ENCODE measurements at places on chromosomes 11 and 22. TPM values are rescaled to one million over a fixed set of nuclear protein-coding genes. Genes with fewer than 3 reads are reported as not detected.

GRCh38 chr11:16989554-16989953 lies 24.7 kb downstream of the PLEKHA7 start:
- no peaks in the 10 kb centered on the region for H3K36me3 ChIP-seq
- no peak overlapping the region for H3K4me3 ChIP-seq
- no peaks in the 10 kb centered on the region for H3K27me3 ChIP-seq

DNA sequence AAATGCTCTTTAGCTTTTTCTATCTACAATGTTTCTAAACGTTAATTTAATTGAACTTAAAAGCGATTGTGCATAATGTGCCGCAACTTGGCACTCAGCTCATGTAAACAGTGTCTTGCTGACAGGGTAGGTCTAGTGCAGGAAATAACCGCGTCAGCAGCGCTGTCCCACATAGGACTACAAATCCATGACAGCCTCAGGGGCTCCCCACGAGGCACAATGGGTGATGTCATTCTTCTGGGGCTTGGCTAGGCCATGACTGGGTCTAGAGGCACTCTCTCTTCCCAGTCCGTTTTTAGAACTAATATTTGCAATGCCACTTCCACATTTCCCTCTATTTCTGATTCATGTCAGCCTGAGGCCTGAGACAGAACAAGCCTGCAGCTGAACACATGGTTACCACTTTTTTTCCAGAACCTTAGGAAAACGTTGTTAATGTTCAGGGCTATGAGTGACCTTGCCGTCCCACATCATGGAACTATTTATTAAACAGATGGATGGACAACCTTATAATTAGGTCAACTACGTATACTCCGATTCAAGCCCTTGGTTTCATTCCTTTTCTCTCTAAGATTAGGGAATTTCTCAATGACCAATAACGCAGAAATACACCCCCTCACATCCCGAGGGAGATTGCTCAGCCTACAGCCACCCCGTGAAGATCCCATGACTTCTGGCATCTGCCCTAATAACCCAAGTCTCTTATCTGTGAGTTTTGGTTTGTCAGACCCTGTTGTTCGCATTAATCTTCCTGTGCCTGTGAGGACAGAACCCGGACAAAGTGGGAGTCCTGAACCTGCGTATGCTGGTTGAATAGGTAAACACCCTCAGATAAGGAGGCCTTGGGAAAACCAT lies 19.4 kb upstream of the SNX32 start:
- no peaks in the 10 kb centered on the region for H3K27me3 ChIP-seq
- peak overlapping the region; percentile 58 for H3K27ac ChIP-seq
- H3K36me3 ChIP-seq: peaks cover 1% of the 10 kb centered on the region
- no peak overlapping the region for H3K4me3 ChIP-seq

DNA sequence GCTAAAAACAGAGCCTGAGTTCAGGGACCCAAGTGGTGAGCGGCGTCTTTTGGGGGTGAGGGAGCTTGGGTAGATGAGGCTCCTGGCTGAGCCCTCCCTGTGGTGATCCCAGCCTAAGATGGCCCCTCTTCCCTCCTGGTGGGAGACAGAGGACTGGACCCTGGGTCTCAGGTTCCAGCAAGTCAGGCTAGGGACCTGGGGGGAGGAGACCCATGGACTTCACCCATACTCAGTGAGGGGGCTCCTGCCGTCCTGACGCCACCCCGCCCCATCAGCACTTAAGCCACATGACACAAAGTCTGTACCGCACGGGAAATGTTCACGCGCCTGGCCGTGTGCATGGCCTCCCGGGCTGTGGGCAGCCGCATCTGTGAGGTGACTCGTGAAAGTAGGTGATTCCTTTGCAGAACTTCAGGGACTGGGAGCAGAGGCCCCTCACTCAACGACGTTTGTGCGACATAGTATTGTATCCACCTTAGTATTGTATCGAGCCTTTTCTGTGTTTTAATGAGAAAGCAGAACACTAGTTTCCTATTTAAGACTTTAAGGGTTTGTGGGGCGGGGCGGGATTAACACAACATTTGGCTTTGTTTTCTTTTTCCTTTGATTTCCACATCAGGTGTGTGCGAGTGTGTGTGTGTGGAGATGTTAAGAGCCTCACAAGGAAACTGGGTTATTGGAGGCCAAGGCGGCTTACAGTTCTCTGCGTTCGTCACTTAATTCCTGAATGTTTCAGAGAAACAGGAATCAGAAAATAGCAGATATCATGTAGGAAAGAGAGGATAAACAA lies 18.4 kb upstream of the TMEM191C start:
- no peaks in the 10 kb centered on the region for H3K27me3 ChIP-seq
- no peak for DNase-seq
- no peaks in the 10 kb centered on the region for H3K4me1 ChIP-seq
- H3K4me3 ChIP-seq: no peak overlapping the region
- peaks cover 2% of the 10 kb centered on the region for H3K36me3 ChIP-seq

GRCh38 chr11:6746086-6746618 lies 25.6 kb downstream of the OR2AG2 start:
- peaks cover 29% of the 10 kb centered on the region for H3K4me1 ChIP-seq
- no peak overlapping the region for H3K27ac ChIP-seq
- H3K36me3 ChIP-seq: peaks cover 7% of the 10 kb centered on the region

GRCh38 chr22:23106906-23107367 lies 34.9 kb downstream of the RSPH14 start:
- no peak overlapping the region for H3K4me3 ChIP-seq
- DNase-seq: no peak
- no peaks in the 10 kb centered on the region for H3K4me1 ChIP-seq
- H3K36me3 ChIP-seq: no peaks in the 10 kb centered on the region

DNA sequence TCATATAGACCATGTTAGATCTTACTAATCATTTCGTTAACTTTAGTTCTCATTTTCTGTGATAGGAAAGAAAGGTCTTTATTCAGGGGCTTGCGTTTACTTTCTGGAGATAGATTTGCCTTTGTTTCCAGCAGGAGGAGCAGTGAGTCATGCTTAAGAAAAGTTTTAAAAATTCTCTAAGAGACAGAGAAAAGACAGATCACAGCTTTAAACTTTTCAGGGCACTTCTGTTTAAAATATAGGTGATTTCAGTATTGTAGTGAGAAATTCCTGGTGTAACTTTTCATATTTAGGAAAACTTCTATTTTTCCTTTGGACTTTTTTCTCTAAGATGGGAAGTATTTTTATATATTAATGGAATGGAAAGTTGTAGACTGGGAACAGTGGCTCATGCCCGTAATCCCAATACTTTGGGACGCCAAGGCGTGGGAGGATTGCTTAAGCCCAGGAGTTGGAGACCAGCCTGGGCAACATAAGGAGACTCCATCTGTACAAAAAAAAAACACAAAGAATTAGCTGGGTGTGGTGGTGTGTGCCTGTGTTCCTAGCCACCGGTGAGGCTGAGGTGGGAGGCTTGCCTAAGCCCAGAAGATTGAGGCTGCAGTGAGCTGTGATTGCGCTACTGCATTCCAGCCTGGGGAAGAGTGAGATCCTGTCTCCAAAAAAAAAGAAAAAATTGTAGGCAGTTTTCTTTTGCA lies 60.3 kb downstream of the ATXN10 start:
- H3K4me3 ChIP-seq: no peak overlapping the region
- H3K27me3 ChIP-seq: no peaks in the 10 kb centered on the region
- H3K27ac ChIP-seq: no peak overlapping the region
- no peak for DNase-seq
- peaks cover 9% of the 10 kb centered on the region for H3K36me3 ChIP-seq

DNA sequence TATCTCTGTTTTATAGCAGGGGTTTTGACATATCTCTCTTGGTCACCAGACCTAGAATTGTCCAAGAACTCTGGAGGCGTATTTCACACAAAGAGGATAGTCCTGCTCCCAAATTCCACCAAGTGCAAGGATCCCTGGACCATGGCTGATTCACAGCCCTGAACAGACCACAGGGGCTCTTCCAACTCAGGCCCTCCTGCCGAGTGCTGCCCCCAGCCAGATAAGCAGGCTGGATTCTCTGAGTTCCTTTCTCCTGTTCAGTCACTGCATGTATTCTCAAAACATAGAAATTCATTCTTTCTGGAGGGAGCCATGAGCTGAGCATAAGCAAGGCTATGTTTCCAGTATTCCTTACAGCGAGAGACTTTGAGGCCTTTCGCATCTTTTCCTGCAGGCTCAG lies 13.4 kb upstream of the PLEKHB1 start:
- peaks cover 6% of the 10 kb centered on the region for H3K4me1 ChIP-seq
- no peak for DNase-seq
- no peaks in the 10 kb centered on the region for H3K27me3 ChIP-seq
- H3K4me3 ChIP-seq: no peak overlapping the region

DNA sequence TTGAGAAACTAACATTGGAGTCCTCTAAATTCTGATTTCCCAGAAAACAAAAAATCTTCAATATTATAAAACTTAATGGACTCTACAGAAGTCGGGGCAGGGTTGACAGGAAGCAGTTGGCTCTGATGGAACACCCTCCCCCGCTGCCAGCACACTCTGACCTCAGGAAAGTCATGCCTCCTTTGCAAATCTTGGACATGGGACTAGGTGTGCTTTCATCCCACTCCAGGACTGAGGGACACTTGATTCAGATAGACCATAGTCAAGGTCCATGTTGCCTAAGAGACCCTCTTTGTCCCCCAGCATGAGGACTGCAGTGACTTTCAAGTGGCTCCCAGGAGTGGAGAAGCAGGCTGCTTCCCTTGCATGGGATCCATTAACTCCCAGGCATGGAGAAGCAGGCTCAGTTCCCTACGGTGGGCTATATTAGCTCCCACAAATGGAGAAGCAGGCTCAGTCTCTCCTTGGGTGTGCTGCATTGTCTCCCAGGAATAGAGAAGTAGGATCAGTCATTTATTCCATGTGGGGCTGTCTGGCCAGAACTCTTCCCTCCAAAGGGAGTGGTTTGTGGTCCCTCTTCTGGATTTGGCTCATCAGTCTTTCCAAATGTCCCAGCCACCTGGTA lies 38.3 kb downstream of the C22orf31 start:
- no peak overlapping the region for H3K27ac ChIP-seq
- no peak overlapping the region for H3K4me3 ChIP-seq
- H3K27me3 ChIP-seq: peaks cover 26% of the 10 kb centered on the region
- peaks cover 2% of the 10 kb centered on the region for H3K36me3 ChIP-seq
- H3K4me1 ChIP-seq: no peaks in the 10 kb centered on the region

DNA sequence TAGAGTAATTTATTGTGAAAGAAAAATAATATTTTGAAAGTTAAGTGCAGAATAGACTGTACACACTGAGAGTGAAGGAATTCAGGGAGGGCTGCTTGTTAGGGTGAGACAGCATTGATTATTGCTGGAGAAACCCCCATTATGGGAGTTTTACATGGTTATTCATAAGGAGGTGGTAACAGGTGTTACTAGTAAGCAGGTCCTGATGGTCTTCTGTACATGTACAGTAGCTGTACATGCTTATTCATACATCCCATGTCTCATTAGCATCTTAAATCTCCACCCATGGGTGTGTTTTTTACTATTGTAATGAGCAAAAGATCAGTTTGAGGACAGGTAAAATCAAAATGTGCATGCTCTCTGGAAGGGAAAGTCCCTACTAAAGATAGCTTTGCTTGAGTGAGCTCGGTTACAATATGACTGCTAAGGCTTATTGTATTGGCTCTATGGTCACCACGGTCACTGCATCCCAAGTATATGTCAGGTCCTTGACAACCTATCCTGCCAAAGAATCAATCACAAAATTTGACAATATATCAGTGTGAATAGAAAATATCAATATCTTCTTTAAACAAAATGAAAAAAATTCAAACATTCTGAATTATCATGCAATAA lies 6.2 kb downstream of the KDM4F start:
- no peaks in the 10 kb centered on the region for H3K4me1 ChIP-seq
- H3K27me3 ChIP-seq: peaks cover 22% of the 10 kb centered on the region
- no peaks in the 10 kb centered on the region for H3K36me3 ChIP-seq
- DNase-seq: no peak
- no peak overlapping the region for H3K27ac ChIP-seq

GRCh38 chr11:75248924-75249256 lies 8.3 kb downstream of the TPBGL start:
- peaks cover 2% of the 10 kb centered on the region for H3K27me3 ChIP-seq
- H3K36me3 ChIP-seq: no peaks in the 10 kb centered on the region
- H3K27ac ChIP-seq: no peak overlapping the region

TMPRSS13 gene
- total RNA-seq: 4.7 TPM

GRAP2 gene
- 83.2 TPM for total RNA-seq

CCDC81 gene
- 0.83 TPM for total RNA-seq

SEPTIN5 gene
- total RNA-seq: 1.3 TPM

NECTIN1 gene
- total RNA-seq: 2.6 TPM
